ENCODE measurements at places on chromosomes 11 and 22.

- DNase-seq, result no peak
Measured at GRCh38 chr22:45550416-45550815, 47.7 kb downstream of the FBLN1 start.

GRCh38 chr22:42188808-42189447 lies 58.3 kb upstream of the CYP2D6 start:
- no peak for DNase-seq

DNA sequence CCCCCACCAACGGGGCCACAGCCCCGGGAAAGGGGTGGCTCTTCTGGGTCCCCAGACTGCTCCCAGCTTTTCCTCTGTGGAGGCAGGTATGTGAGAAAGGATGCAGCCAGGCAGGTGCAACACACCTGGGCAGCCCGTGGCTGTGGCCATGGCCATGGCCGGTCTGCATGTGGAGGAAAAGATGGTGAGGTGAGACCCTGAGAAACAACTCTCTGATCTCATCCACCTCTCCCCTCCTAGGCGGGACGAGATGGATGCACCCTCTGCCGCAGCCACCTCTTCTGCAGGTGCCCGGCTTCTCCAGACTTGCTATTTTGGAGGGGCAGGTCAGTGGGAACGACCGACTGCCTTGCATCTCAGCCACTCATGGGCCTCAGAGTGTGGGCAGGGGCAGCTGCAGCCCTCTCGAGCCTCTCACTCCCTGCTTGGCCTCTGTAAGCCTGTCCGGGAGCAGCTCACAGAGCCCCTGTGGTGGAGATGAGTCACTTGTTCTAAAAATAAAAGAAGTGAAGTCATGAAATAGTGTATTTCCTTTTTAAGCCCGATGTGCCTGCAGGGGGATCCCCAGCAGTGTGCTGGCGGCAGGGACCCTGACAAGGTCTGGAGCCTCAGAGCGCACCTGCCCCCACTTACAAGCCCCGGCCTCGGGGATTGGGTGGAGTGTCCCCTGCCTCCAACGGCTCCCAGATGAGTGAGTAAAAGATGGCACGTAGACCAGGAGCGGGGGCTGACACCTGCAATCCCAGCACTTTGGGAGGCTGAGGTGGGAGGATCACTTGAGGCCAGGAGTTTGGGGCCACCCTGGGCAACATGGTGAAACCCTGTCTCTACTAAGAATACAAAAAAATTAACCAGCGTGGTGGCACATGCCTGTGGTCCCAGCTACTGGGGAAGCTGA lies 10.7 kb downstream of the SMIM38 start:
- DNase-seq, result no peak

DNA sequence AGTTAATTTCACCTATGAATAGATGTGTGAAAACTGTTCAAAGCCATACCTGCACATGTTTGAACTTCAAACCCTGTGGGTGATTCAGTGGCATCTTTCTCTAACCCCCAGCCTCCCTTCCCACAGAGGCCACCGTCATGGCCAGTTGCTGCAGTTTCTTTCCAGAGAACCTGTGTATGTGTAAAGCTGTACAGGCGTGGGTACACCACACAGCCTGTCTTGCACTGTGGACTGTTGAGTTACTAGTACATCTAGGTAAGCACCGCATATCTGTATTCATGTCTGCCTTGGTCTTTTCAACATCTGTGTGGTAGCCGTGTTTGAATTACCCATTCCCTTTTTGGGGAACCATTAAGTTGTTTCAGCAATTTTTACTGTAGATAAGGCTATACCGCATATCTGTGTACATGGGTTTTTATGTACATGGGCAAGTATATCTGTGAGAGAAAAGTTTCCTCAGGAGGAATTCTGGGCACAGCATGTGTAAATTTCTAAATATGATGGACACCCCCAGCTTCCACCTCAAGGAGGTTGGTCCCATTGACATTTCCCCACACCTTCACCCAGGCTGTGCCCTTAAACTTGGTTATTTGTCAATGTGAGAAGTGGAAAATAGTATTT lies 13.9 kb downstream of the NEAT1 start:
- no peak for DNase-seq

GRCh38 chr11:60349990-60350389 lies 22.9 kb downstream of the MS4A6E start:
- DNase-seq, result no peak

DNA sequence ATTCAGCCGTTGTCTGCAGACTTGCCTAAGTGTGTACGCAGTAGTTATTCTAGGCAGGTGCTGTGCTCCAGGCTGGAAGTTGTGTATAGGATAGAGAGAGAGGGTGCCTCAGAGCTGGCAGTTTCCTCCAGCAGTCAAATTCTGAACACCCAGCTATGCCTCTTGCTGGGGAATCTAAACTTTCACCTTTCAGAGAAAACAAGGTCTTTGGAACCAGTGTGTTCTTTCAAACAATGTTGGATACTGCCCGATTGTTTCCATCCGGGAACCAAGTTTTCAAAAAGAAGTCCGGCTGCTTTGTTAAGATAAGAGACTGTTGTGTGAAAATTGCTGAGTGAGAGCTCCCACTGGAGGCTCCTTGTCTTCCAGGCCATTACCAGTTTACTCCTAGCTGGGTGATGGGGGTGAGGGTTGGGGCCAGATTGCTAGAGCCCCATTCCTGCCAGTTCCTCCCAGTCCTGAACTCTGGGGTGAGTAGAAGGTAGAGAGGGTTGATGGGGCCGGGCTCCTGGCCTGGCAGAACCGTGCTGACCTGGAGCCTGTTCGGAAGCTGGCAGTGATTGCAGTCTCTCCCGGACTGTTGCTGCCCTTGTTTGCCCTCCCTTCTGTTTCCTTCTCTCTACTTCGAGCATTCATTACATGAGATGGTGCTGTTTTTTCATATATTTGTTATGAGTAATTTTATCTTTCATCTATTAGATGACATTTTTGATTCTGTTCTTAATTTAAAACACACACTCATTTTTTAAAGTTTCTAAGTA lies 150.2 kb downstream of the TEAD1 start:
- DNase-seq, result no peak

DNA sequence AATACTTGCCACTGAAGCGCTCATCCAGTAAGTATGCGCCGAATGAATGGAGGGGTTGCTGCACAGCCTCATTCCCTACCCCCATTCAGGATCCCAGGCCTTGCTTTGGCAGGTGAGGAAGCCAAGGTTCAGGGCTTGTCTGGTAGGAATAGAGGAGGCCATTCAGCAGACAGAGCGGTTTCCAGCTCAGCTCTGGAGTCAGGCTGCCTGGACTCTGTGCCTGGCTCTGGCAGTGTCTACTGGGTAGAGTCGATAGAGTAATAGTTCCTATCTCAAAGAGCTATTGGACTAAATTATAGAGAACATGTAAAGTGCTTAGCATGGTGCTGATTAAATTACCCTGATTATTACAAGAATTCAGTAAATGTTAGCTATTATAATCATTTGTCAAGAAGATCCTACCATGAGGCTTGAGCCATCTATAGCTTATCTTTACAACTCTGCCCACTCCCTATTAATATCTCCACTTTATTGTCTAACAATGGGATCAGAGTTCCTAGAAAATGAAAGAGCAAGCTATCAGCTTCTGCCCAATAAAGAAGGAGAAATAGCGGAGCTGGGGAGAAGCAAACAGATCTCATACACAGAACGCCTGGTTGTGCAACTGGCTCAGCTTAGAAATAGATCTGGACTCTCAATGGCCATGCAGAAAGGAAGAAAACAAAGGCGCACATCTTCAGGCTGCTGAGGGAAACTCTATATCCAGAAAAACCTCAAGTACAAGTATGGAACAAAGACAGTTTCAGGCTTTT lies 6.6 kb upstream of the SNX32 start:
- no peak for DNase-seq

DNA sequence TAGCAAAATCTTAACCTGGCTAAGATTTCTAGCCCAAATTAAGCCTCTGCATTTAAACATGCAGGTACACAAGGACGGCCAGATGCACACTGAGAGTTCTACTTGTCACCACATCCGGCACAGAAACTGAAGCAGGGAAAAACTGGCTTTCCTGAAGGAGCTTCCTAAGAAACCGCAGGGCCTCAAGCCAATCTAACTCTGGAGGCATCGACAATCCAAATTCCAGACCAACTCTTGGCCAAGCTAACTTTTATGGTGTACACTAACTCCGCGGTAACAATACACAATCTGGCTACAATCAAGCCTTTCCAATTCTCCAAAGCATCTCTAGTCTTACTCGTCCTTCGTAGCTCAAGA lies 1.2 kb downstream of the MSANTD2 start:
- no peak for DNase-seq

- DNase-seq, result no peak
Measured at GRCh38 chr11:69831985-69832384, 12.8 kb upstream of the FGF3 start.

DNA sequence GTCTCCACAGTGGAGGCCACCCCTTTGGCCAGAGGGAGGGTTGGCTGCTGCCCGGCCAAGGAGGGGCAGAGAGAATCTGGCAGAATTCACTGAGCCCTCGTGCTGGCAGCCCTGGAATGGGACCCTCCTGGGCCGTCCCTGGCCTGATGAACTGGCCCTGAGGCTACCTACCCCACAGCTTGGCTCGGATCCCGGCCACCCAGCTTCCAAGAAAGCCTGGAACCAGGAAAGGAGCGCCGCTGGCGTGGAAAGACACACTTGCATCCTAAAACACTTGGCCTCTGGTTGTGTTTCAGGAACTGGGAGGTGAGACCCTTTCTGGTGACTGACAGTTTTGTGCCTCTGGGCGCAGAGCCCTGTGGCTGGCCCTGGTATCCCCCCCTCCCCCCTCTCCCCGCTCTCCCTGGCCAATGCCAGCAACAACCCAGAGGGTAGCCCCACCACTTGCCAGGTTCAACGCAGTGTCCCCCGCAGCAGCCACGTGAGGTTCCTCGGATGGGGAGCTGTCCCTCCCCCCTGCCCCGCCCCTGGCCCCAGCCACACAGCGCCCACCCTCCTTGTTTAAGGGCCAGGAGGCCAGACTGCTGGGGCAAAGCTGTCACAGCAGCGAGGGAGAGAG lies 693 bp downstream of the NFAM1 start:
- no peak for DNase-seq

DNA sequence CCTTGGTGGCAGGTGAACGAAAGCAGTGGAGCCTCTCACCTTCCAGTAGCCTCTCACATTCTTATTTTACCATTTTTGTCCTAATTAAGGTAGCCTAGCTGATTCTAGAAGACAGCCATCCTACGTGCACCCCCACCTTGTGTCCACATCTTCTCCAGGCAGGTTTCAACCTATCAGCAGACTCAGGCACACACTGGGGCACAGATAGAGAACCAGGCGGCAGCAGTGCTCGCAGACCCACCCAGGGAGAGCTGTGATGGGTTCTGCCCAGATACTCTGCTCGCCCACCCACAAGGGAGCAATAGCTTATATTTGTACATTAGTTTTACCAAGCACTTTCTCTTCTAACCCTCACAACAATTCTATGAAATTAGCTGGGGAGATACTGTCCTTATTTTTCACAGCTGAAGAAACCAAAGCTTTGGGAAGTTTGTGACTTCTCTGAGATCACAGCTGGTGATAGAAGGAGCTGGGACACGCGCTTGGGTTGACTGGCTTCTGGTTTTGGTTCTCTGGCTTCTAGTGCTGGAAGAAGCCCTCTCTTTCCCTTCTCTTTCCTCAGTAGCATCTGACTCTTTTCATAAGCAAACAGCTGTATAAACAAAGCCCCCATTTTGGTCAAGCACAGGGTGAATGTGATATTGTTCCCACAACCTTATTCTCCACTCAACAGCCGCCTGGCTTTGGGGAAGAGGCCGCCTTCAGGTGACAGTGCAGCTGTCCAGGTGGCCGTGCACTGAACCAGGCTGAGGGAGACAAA lies 36.9 kb downstream of the PPP2R1B start:
- no peak for DNase-seq

DNA sequence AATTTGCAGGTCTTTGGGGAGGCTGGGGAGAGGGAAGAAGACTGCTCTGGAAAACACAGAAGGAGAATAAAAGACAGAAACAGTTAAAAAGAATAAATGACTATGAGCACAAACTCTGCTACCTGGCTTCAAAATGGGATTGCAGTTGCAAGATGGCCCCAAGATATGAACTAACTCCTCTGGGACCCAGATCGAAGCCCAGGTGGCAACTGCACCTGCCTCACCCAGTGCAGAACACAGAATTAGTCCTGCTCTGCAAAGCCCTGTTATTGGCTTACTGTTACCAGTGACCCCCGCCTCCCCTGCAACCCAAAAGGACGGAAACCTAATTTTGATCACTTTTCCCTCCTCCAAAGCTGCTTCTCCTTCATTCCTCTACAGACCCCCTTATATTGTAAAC lies 35.9 kb upstream of the POU2AF1 start:
- DNase-seq, result no peak

DNA sequence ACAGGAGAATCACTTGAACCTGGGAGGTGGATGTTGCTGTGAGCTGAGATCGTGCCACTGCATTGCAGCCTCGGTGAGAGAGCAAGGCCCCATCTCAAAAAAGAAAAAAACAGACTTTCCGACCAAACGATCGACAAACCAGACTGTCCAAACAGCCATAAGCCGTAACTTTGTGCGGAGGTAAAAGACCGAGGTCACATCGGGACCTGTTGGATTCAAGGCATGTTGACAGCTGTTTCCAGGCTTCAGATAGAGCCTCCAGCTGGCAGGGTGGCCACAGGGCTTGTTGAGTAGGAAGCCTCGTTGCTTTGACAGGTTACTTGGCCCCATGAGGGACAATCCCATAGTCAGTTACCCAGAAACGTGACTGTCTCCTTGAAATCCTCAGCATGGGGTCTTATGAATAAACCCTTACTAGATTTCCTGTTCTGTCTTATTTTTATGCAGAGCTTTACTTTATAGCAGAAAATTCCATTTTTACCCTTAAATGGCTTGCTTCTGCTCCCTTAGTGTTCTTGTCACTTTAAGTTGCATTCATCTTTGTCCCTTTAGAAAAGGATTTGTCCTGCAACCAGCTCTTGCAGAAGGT lies 22.3 kb downstream of the PPARA start:
- no peak for DNase-seq
